ENCODE measurements at places on chromosomes 7 and 10.
A peak's percentile ranks its signal among the peaks of the same experiment; 100 is the strongest.

DNA sequence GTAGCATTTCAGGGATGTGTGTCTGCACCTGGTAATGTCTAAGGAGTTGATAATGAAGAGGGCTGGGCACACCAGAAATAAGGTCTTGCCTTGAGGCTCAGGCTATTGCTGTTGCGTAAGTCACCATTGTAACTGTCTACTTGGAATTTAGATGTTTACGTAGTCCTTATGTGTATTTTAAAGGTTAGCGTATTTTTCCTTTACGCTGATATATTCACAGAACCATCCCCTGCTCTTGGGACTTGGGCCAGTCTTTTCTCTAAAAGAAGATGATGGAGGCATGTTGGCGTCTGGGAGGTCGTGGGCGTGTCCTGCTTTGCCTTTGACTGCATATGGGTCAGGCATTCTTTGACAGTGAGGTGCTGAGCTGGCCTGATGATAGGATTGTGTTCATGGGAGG lies 14.7 kb downstream of the WDR37 start:
- no peak for DNase-seq

DNA sequence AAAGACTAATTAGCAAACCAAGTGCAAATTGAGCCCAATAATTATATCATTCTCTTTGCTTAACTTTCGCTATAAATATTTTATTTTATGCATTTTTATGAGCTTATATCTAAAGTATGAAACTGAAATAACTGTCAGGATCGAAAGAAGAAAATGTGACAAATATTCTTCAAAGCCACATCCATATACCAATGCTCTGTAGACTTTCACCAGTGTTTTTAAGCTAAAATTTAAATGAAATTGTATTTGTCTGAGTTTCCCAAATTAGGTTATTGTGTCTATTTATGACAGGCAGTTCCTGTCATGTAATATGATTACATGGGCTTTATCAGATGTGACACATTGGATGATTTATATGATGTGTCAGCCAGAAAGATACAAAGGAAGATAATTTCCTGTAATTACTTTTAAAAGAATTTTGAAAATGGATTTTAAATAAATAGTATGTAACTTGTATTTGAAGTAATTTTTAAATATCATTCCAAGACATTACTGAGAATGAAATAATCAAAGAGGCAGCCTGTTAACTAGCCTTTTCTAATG lies 317.9 kb upstream of the KLF6 start:
- DNase-seq: no peak

DNA sequence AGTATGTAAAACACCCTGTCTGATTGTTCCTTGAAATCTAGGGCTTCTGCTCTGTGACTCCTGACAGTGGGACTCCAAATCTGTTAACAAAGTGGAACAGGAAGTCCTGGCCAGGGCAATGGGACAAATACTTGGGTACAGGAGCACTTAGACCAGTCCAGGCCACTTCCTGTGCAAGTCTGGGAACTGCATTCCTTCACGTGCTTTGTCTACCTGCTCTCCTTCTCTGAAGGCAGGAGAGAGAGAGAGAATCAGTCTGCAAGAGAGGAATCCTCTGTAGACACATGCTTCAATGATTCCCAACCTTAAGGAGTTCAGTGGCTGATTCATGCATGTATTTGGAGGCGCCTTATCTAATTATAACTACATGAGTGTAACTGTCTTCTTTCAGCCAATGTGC lies 530.2 kb downstream of the GATA3 start:
- DNase-seq: no peak

GRCh38 chr10:86596266-86596665 lies 58.1 kb upstream of the OPN4 start:
- no peak for DNase-seq

DNA sequence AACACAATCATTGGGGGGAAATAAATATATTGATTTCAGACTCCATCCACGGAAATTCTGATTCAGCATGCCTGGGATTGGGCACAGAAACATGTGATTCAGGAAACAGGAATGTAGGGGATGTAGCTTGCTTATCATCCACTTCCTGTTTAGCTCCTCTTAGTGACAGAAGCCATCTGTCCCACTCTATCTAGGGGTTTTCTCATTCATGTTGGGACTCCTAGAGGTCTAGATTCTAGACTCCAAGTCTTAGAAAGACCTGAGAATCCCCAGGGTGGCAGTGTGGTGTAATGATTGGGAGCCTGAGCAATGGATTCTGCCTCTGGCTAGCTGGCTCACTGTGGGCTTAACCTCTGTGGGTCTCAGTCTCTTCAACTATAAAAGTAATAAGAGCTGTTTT lies 67.9 kb downstream of the CDK1 start:
- DNase-seq: no peak

DNA sequence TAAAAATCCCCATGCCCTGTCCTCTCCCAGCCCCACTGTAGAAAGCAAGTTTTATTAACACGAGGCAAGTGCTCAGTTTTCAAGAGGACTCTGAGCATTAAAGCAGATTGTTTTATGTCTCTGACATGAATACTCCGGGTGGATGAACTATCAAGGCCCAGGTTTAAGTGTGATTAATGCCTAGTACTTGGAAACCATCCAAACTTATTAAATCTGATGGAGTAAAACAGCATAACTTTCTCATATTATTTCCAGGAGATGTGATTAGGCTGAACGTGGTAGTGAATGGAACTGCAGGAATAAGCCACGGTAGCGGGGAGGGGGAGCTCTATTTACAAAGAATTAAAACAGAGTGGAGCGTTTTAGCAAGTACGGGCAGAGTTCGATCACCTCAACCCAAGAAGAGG lies 144.2 kb upstream of the RNF32 start:
- no peak for DNase-seq

- DNase-seq: no peak
Measured at GRCh38 chr7:90777465-90777864, 181.3 kb downstream of the CDK14 start.

DNA sequence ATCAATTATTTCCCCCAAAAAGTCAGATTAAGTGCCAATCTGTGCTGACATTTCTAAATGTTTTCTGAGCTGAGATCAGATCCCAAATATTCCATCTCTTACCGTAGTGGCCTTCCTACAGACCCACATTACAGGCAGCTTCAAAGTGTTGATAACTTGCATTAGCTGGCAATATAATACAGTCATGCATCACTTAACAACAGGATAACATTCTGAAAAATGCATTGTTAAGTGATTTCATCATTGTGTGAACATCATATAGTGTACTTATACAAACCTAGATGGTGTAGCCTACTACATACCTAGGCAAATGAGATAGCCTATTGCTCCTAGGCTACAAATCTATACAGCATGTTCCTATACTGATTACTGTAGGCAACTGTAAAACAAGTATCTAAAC lies 22.4 kb downstream of the SLC25A13 start:
- no peak for DNase-seq

GRCh38 chr10:102712089-102712488 lies 2.1 kb downstream of the ARL3 start:
- no peak for DNase-seq

DNA sequence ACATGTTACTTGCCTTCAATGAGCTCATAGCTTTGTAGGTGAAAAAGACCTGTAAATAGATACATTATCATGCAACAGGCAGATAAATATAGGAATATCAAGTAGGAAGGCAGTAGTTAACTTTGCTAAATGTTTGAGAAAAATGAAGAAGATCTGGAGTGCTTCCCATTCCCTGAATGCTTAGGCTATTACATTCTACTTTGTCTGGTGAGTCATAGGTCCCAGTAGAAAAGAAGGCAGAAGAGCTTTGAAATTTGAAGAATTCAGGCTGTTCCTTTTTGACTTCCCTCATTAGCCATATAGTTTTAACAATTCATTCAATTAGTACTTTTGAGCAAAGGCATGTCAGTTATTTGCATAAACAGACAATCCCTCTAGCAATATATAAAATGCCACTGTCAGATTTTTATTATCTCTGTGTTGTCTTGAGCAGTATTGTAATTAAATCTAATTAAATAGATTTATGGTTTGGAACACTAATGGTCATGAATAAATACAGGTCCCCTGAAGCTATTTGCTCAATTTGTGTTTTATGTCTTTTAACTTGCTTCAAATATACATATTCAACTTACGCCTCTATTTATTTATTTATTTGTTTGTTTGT lies 875.0 kb downstream of the REEP3 start:
- DNase-seq: no peak

DNA sequence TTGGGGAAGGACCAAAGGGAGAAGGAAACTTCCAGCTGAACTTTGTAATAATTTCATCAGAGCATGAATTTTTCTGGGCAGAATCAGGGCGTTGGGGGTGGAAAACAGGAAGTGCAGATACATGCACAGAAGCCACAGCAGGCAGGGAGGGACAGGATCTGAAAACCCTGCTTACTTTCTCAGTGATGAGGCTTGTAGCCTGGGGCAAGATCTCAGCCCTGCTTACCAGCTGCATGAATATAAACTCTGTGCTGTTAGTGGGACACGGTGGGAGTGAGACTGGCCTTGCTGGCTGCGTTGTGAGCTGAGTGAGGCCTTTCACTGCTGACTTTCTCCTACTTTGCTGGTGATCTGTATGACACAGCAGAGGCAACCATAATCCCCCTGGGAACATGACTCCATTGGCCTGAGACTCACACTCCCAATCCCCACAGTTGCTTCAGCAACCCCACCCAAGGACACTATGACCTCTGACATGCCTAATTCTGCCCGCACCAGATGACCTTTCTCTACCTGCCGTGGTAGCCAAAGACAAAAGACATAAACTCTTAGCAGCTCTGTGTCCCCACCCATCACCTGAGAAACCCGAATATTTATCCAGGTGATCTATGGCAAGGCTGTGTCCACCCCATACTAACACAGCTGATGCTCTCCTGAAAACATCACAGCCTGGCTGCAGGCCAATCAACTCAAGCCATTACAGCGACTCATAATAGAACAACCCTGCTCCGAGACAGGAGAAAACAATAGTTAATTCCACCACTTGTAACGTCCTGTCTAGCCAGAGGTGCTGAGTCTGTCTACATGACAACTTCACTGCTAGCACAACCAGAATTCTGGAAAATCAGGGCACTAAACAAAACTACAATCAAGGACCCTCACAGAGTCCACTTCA lies 190.7 kb upstream of the CHRM2 start:
- no peak for DNase-seq

GRCh38 chr7:25964483-25964991 lies 187.5 kb upstream of the NFE2L3 start:
- no peak for DNase-seq

GRCh38 chr7:101308245-101309085 lies 13.1 kb downstream of the IFT22 start:
- peak; percentile 16 for DNase-seq

GRCh38 chr10:43069579-43069978 lies 7.3 kb upstream of the RET start:
- no peak for DNase-seq

GRCh38 chr7:40674316-40674715 lies 539.5 kb downstream of the SUGCT start:
- no peak for DNase-seq

DNA sequence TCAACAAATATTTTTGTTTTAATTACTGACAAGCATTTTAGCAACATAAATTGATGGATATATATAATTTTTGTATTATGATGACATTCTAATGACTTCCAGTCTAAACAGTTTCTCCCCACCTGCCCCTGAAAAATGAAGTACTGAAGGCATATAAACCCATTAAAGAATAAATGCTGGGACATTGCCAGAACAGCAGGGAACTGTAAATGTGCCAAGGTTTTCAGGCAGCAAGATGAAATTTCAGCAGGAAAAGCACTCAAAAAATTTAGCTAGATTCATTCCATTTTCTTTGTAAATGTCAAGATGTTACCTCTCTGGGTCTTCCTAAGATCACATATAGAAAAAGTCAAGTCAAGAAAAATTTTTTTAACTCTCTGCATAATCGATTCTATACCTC lies 11.0 kb upstream of the TLL2 start:
- no peak for DNase-seq

Data from NCI-H446 treated with DMSO at 0.1 percent for 48 hours (cell line).